Stimulated activated CD4-positive, alpha-beta T cell treated with anti-CD3 and anti-CD28 coated beads, Interleukin-1b, Interleukin-23, amount 100 ng/mL, for 1 hour (primary cell): ENCODE measurements at places on chromosomes 12 and 14.

- DNase-seq: no peak
Observed at GRCh38 chr14:88421286-88421685, 35.8 kb downstream of the SPATA7 start.

GRCh38 chr12:48334808-48335207, 15.9 kb downstream of the ZNF641 start:
- no peak for DNase-seq

- no peak for DNase-seq
Observed at GRCh38 chr12:66647034-66647691, 31.7 kb downstream of the GRIP1 start.

DNA sequence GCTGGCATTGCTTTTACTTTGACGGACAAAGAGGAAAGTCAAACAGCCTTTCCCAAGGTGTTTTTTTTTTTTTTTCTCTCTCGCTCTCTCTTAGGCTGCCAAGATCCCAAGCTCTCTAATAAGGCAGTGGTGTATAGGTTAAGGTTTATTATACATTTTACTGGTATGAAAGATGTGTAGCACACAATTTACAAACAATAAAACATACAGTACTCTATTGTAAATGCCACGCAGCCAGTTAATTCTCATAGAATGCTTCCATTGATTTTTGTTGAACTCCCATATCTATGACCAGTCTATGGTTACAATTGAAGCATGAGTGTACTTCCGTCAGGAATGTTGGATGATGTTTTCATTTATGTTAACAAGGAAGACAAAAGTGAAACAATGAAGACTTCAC, 106.4 kb upstream of the GSC start:
- DNase-seq: no peak

- no peak for DNase-seq
Observed at GRCh38 chr12:32603858-32604257, 75.2 kb upstream of the DNM1L start.

GRCh38 chr12:18430425-18431048, 169.2 kb downstream of the PIK3C2G start:
- DNase-seq: no peak

DNA sequence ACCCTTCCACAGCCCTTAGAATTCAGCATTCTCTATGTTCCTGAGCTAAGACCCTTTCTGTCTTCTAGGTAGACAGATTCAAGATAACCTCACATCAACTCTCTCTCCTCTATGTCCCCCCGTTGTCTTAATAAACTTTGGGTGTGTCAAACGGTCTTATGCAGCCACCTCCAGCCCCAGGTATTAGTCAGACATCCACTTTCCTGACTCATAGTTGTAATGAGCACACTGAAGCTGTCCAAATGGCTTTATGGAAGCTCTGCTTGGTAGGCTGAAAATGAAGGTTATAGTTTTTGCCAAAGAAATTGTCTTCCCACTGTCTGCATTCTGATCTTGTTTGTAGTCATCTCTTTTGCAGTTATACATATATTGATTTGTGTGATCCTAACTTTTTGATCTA, 482.0 kb downstream of the RMST start:
- DNase-seq: no peak

DNA sequence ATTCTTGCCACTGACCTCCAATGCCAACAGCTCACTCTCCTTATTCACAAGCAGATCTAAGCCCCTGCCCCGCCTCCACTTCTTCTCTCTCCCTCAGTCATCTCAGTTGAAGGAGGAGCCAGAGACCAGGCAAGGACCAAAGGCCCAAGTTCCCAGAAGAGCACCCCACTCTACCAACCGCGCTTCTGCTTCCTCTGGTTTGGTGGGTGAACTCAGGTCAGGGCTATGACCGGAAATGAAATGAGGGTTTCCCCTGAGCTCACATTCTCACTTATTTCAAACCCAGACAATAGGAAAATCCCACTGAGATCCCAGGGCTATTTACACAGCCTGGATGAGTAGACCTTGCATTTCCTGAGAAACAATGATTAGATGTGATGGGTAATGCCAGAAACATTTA, 9.9 kb downstream of the DPF3 start:
- no peak for DNase-seq

GRCh38 chr12:11732023-11732422, 82.5 kb downstream of the ETV6 start:
- no peak for DNase-seq

GRCh38 chr12:93419388-93420034, 22.2 kb downstream of the UBE2N start:
- no peak for DNase-seq

DNA sequence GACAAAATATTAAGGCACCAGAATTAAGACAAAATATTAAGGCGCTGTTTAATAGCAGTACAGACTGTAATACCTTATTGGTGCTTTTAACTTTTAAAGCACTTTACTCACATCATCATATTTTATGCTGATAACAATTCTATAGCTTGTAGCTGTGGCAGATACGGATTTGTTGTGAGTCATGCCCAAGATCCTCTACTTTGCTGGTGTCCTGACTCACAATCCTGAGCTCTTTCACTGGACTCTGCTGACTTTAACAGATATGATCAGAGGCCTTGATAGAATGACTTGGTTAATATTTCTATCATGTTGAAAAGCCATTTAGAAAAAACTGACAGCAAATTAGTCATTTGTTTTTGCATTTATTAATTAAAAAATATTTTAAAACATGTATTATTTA, 99.0 kb upstream of the PKP2 start:
- DNase-seq: no peak

GRCh38 chr12:96828169-96828789, 78.8 kb upstream of the NEDD1 start:
- no peak for DNase-seq

DNA sequence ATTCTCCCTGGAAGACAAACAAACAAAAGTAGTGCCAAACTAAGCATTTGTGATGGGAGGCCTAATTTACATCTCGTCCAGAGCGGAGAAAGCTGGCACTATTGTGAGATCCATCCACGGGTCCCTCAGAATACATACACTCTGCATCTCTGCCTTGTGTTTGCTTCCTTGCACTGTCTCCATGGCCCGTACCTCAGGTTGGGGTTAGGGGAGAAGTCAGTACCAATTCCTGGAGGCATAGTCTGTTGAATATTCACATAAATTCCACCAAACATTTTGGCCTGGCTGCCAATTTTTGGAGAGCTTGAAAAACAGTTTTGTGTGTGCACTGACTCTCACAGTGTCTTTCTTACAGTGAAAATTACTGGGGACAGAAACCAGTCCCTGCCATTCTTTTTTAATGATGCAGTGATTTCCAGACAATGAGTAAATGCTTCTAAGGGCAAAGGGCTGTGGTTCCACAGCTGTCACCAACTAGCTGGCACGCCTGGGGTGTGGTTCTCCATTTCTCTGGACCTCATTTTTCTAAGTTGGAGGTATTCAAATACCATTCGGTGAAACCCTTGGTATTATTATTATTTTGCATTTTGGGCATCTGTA, 119.7 kb upstream of the HIF1A start:
- no peak for DNase-seq

- DNase-seq: no peak
Observed at GRCh38 chr12:129629901-129630300, 273.9 kb downstream of the TMEM132D start.

- no peak for DNase-seq
Observed at GRCh38 chr14:69719501-69719951, 47.4 kb upstream of the SRSF5 start.

DNA sequence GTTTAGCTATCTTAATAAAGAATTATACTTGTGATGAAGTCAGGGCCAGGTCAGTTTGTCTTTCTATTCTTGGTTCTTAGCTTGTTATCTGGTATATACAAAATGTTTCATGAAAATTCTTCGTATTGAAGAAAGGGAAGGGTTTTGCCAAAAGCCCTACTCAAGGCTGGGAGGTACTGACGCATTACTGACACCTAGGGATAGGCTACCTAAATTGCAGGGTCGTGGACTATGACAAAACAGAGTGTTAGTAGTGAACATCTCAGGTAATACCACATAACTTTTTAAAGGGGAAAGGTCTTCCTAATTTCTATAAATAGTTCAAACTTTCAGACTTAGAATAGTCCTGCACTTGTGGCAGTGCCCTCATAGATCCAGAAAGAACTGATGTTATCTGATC, 246.3 kb downstream of the RGS6 start:
- no peak for DNase-seq

GRCh38 chr14:24395609-24396582, 2.9 kb upstream of the NYNRIN start:
- no peak for DNase-seq

- DNase-seq: no peak
Observed at GRCh38 chr12:106733660-106734059, 40.8 kb upstream of the RIC8B start.

GRCh38 chr14:58631732-58632131, 6.0 kb upstream of the DACT1 start:
- DNase-seq: no peak

- DNase-seq: no peak
Observed at GRCh38 chr12:43094886-43095575, 457.0 kb downstream of the ADAMTS20 start.

DNA sequence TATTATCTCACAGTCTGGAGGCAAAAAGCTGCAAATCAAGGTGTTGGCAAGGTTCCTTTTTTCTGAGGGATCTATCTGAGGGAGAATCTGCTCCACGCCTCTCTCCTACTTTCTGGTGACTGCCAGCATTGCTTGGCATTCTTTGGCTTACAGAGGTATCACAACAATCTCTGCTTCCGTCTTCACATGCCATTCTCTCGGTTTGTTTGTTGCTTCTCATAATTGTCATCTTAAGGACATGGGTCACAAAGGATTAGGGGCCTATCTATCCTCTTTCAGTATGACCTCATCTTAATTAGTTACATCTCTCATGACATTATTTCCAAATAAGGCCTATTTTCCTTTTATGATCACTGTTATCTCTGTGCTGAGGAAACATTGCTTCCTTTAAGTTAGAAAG, 345.0 kb downstream of the FOXG1 start:
- DNase-seq: no peak

DNA sequence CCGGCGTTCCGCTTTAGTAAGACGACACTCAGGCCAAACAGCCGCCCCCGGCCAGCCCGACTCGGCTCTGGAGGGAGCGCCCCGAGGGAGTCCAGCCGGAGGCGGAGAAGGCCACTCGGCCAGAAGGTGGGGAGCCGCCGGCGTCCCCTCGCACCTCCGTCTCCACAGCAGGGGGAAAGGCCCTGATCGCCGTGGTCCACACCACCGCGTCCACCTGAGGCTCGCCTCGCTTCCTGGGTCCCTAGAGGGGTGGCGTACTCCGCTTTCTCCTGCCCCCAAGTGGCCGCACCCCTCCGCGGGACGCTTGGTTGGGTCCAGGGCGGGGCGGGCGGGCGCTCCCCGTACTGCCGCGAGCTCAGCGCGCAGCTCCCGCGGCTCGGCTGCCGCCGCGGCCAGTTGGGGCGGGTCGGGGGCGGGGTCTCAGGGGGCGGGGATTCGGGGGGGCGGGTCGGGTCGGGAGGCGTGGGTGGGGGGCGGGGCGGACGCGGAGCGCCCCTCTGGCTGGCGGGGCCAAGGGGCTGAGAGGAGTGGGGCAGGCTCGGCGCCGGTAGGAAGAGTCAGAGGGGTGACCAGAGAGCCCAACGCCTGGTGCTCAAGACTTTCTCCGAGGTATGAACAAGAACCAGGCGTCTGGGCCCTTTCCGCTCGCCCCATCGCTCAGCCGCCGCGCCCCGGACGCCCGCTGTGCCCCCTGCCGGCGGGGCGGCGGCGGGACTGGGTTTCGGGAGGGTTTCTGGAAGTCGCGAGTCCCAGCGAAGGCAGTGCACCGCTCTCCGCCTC, at the start of gene FRMD6:
Gene FRMD6 (plus strand): TSS at position 523 of the 780 bp plus-strand sequence. CDS start 37,927 bp downstream, outside the sequence.
- peak; percentile 54 for DNase-seq

GRCh38 chr14:67137744-67138371, 51.4 kb upstream of the GARIN2 start:
- no peak for DNase-seq

- no peak for DNase-seq
Observed at GRCh38 chr12:2286461-2287131, 233.8 kb downstream of the CACNA1C start.

- DNase-seq: no peak
Observed at GRCh38 chr12:15629761-15630160, 159.4 kb downstream of the EPS8 start.

DNA sequence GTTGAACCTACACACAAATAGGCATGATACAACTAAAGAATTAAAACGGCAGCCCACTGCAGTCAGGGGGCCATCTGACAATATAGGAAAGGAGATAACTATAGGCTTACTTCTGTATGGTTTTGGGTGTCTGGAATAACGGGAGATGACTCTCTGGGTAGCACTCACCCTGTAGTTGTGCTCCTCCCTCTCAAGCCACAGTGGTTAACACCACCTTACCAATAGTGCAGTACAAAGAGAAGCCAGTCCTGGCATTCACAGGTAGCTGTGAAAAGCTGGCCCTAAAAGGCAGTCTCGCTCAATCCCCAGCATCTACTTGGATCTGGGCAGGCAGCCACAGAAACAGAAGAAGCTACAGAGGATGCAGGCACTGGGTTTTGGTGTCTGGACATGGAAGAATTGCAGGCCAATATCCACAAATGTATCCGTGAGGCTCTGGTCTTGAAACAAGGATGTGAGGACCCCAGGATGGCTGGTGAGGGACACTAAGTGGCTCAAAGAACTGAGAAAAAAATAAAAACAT, 93.0 kb downstream of the DPF3 start:
- no peak for DNase-seq

- DNase-seq: no peak
Observed at GRCh38 chr14:100522616-100523099, 64.6 kb downstream of the BEGAIN start.
